ENCODE measurements at places on chromosomes 5 and 9.
A peak's percentile ranks its signal among the peaks of the same experiment; 100 is the strongest.

GRCh38 chr5:135249658-135250057 lies 149.4 kb downstream of the MACROH2A1 start:
- DNase-seq: no peak

GRCh38 chr5:98905857-98906688 lies 22.7 kb downstream of the CHD1 start:
- peak; percentile 7 for DNase-seq

DNA sequence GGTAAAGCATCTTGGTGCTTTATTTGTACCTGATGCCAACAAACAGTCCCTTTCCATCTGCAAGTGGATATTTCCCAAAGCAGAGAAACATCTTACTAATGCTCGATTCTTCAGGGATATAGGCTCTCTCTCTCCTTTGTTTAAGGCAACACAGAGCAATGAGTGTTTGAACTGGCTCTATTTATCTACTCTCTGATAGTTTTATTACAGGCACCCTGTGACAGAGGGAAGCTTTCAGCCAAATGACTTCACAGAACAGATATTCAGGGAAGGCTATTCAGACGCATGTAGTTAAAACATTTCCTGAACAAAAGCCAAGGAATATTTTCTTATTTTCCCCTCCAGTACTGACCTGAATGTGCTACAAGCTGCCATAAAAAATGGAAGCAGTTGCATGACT lies 141.8 kb downstream of the YIPF5 start:
- DNase-seq: peak; percentile 75

DNA sequence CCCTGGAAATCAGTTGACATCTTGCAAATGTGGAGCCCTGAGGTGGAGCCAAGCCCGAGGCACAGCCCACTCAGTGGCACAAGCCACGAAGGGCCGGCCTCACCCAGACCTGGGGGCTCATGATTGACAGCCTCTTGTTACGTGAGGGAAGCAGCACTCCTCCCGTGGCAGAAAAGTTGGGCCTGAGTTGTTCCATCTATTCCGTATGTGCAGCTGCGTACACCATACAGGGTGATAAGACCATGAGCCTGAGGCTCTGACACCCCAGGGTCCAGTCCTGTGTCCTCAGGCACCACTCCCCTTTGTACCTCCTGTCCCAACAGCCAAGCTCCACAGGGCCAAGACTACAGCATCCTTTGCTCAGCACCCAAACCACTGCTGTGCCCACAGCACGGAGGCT lies 1.9 kb upstream of the ORM2 start:
- DNase-seq: no peak

GRCh38 chr9:118575341-118576070 lies 793.7 kb downstream of the BRINP1 start:
- DNase-seq: no peak

DNA sequence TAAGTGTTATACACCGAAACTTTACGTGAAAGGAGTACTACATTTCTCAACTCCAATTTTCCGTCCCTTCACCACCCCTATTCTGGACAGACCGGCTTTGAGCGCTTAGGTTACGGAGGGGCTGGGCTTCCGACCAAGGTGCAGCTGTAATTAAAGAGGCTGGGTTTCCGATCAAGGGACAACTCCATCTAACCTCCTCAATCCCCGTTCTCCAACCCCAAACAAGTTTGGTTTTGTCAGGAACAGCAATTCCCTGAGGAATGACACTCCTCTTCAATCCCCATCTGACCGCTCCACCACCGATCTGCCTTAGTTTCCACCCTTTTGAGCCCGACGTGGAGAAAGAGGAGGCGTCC lies 577 bp downstream of the TUT7 start:
- DNase-seq: peak; percentile 34

DNA sequence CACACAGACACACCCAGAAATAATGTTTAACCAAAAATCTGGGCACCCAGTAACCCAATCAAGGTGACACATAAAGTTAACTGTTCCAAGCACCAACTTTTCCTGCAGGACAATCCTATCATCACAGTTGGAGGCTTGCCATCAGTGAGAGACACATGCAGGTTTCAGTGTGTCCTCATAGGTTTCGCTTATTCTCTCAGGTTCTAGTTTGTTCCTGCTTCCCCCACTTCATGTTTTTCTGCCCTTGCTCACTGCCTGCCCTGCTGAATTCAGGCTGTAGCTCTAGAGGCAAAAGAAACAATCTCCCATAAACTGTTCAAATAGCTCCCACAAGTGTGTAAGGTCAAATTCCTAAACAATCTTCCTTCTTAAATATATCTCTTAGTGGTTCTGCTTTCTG lies 20.0 kb upstream of the SHISAL2B start:
- DNase-seq: no peak

DNA sequence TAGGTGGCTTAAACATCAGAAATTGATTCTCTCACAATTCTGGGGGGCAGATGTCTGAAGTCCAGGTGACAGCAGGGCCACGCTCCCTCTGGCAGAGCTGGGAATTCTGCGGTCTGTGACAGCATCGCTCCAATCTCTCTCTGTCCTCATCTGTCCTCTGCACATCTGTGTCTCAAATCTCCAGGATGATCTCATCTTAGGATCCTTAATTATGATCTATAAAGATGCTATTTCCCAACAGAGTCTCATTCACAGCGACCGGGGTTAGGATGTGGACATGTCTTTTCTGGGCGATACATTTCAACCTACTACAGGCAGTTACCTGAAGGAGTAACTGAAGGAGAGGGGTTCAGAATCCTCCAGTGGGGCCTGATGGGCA lies 31.4 kb downstream of the ANKRD33B start:
- DNase-seq: no peak

GRCh38 chr9:4315582-4316215 lies 15.8 kb upstream of the GLIS3 start:
- DNase-seq: peak; percentile 4

GRCh38 chr9:136719195-136719880 lies 7.0 kb downstream of the DIPK1B start:
- DNase-seq: no peak

- no peak for DNase-seq
Measured at GRCh38 chr9:7313389-7313788, 486.2 kb downstream of the DMAC1 start.

DNA sequence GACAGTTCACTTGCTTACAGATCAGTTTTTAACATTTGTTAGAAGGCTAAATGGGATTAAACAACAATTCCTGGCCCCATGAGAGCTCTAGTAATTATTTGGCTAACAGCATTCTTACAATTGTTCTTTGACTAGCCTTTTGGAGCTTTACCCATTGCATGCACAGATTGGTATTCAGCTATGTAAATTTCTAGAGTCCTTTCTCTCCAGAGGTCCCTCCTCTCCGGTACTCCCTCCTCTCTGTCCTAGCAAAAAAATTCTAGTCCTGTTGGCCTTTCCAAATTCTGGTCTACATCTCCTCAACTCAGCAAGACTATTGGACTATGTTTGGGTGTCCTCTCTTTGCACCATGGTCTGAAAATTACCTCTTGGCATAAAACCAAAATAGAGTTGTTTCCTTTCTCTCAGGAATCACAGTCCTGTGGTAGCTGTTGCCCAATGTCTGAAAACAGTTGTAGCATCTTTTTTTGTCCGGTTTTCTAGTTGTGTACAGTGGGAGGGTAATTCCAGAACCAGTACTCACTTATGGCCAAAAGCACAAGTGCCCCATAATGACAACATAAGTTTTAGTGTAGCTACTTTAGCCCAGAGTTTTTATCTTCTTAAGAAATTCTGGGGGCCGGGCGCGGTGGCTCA lies 18.1 kb downstream of the SAR1B start:
- DNase-seq: no peak

DNA sequence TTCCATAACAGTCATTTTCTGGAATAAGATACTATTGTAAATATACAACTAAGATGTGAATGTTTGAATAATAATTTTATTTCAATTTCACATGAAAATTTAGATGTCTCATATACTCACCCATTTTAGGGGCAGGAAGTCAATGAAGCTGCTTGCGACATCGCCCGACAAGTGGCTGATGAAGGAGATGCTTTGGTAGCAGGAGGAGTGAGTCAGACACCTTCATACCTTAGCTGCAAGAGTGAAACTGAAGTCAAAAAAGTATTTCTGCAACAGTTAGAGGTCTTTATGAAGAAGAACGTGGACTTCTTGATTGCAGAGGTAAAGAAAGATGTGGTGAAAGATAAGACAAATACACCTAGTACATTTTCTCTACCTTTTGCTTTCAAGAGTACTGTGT lies 8.6 kb downstream of the BHMT start:
- DNase-seq: no peak

- no peak for DNase-seq
Measured at GRCh38 chr5:72280581-72281069, 39.4 kb downstream of the MRPS27 start.

GRCh38 chr5:58266402-58266801 lies 193.5 kb downstream of the PLK2 start:
- no peak for DNase-seq

- DNase-seq: no peak
Measured at GRCh38 chr5:14928661-14929060, 57.1 kb upstream of the ANKH start.

- DNase-seq: no peak
Measured at GRCh38 chr5:153623124-153623523, 132.7 kb downstream of the GRIA1 start.

- no peak for DNase-seq
Measured at GRCh38 chr5:111792471-111793058, 35.6 kb upstream of the NREP start.

DNA sequence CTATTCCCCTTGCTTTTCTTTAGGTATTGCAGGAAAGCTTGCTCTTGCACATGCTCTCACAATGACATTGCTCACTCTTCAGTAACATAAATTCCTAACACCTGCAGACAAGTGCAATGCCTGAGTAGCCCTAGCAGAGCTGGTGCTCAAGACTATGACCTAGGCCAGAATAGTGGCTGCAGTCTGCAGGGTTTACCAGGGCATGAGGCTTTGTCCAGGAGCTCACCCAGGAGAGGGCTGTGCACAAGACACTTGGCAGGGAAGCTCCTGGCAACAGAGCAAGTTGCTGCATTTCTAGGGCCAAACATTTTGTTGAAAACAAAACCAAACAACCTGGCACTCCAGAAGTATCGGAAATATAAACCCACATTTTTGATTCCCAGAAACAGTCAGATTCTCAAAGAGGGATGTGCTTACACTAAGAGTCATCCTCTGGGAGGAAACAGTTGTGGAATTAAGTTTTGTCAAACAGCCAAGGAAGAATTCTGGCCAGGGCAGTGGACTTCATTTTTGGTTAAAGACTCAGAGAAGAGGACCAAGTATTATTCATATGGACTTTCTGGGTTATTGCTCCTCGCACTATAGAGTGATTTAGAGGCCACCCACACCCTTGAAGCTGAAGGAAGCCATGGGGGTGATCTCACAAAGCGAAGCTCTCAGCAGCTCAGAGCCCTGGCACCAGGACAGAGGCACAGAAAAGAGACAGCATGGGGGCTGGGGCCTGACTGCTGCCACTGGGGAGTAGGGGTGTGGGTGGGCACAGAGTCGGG lies 44.9 kb downstream of the MACROH2A1 start:
- no peak for DNase-seq

DNA sequence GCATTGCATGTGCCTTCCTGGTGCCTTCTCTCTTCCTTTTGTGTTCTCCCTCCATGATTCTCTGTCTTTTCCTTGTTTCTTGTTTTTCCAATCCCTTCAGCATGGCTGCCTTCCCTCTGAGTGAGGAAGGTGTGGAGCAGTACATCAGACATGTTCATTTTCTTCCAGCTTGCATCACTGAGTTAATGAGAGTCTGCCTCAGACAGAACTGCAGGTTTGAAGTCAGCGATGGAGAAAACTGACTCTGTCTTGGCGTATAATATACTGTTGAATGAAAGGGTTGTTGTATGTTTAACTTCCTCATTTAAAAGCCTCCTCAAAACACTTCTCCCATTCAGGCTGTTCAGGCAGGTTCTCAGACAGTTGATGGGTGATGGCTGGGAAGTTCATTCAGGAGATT lies 129.3 kb downstream of the KDM4C start:
- DNase-seq: no peak

DNA sequence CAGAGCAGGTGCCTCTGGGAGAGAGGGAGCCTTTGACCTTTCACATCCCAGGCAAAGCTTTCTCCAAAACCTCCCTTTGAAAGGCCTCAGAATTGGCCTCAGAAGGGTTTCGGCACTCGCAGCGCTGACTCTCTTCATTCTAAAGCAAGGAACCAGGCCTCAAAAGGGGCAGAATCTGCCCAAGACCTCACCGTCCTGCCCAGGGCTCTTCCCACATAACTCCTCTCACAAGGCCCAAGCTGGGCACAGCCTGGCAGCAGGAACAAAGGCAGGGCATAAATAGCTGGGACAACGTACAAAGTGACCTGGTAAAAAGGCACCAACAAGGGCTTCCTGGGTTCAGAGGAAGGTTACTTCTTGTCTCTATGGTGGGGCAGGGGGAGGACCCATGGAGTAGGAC lies 166.3 kb upstream of the FSTL4 start:
- no peak for DNase-seq

DNA sequence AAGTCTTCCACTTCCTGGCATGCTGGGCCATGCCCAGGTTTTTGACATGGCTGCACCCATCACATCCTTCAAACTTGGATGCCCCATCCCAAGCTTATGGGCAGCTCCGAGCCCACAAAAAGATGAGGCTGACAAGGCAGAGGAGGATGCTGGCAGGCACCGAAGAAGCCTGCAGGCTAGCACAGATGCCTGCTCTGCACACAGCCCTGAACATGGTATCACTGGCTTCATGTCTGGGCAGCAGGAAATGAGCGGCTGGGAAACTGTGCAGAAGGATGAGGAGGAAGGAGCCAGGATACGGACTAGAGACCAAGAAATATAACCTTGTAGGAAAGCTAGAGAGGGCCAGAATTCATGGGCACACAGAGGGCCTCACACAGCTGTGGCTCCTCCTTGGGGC lies 14.8 kb downstream of the CAMK2A start:
- no peak for DNase-seq

- DNase-seq: no peak
Measured at GRCh38 chr5:124735169-124735858, 11.1 kb downstream of the ZNF608 start.

DNA sequence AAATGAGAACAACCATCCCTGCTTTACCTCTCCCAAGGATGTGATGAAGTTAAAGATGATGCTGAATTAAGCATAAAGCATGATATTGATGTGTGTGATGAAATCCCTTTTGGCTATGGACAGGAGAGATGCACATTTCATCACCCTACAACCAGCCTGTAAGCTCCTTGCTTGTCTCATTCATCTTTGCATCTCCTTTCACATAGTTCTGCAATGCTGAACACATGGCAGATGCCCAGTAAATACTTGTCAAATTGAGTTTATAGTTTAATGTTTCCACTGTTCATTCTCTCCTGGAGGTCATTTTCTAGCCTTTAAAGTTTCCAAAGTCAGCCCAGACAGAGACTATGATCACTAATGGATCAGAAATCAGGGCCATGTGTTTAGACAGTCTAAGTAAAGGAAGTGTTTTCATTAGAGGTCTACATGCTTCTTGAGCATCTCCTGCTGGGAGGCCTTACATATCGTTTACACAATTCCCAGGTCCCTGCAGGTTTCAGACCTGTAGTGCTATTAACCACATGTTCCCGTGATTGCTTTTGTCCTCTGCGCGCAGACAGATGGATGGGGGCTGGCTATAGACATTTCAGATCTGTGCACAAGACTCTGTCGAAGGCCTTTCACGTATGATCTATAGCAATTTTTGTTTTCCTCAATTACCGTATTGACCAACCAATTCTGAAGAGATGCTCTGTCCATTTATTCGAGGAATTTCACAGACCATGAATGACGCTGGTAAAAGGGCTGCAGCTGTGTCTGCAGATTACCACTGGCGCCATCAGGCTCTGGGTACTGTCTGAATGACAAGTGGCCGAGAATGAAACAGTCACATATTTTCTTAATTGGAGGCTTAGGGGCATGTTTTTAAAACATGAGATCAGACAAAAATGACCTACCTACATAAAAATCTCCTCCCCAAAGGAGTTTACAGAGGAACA lies 49.0 kb upstream of the CKMT2 start:
- DNase-seq: no peak
